ENCODE measurements at places on chromosomes 12 and 14.

- DNase-seq = no peak
These were observed 77.1 kb downstream of the PLEKHG7 start for GRCh38 chr12:92779902-92780301.

DNA sequence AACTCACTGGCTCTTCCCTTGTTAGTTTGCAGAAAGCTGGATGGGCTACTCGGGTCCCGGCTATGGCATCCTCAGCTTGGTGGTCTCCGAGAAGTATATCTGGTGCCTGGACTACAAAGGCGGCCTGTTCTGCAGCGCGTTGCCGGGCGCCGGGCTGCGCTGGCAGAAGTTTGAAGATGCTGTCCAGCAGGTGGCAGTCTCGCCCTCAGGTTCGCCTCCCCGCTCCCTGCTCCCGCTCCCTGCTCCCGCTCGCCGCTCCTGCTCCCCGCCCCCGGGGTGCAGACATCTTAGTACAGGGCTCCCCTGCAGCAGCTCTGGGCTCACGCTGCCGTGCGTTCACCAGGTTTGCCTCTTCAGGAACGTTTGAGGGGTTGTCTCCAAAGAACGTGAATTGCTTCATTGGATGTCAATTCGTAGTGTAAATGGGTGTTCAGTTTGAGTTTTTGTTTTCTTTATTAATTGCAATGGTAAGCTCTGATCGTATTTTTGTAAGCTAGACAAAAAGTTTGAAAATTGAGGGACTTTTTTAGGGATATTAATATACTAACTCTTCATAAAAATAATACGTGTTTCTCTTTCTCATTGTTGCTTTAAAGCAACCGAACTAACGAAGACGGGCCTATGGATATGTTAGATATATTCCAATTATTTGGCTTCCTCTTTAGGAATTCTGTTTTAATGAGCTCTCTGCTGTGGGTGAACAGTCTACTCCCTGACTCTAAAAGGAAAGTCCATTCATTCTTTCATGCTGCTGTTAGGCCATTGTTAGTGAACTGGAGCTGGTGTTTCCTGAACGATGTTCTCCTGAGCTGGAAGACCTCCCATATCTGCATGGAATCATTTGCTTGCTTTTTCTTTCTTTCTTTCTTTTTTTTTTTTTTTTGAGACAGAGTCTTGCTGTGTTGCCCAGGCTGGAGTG, 71.3 kb downstream of the ANKRD9 start:
- DNase-seq = peak; percentile 93

GRCh38 chr14:53399057-53399456, 245.9 kb upstream of the DDHD1 start:
- DNase-seq = no peak

DNA sequence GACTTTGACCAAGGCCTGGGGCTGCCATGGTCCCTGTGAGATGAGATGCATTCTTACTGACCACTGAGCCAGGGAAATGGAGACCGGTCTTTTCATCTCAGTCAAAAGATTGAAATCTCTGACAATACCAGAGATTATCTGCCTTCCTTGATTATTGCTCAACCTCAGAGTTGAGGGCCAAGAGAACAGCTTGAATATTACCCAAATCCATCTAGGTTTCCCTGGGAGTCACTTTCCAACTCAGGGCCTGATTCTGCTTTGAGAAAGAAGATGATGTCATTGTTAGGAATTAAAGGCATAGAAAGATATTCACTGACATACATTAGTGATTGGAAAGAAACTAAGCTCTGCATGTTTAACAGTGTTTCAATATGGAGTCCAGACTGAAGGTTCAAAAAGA, 515.9 kb upstream of the TBX3 start:
- DNase-seq = no peak

GRCh38 chr12:118748478-118749380, 232.6 kb upstream of the SRRM4 start:
- no peak for DNase-seq

DNA sequence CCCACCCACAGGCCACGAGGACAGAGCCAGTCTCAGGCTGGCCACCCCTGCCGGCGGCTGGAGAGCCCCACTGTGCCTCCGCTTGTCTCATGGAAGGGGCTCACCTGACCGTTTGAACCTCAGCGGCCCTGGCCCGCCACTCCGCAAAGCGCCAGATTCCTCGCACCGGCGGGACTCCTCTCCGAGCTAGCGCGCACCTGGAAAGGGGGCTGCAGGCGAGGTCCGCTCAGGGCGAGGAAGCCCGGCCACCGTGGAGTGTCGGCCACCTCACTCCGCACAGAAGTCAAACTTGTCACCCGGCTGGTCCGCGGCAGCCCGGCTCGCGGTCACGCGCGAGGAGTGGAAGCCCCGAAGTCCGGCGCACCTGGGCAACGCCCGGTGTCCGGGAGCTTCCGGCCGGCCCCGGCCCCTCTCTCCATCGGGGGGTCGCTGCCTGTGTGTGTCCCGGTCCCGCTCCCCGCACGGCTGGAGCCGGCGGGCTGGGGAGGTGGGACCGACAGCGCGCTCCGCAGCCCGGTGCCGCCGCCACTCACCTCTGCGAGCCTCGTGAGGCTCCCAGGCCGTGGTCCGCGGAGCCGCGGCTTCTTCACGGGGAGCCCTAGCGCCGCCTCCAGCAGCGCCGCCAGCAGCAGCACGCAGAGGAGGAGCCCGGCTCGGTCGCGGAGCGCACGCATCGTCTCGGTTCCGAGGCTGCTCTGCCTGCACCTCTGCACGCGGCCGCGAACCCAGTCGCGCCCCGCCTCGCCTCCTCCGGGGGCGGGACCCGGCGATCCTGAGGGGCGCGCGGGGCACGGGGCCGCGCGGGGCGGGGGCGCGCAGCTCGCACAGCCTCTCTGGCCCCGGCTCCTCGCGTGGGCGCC, at the start of gene ISM2:
Gene ISM2 (minus strand): TSS at position 697 of the 860 bp plus-strand sequence. CDS start 23 bp downstream, at position 674.
- DNase-seq = peak; percentile 33

DNA sequence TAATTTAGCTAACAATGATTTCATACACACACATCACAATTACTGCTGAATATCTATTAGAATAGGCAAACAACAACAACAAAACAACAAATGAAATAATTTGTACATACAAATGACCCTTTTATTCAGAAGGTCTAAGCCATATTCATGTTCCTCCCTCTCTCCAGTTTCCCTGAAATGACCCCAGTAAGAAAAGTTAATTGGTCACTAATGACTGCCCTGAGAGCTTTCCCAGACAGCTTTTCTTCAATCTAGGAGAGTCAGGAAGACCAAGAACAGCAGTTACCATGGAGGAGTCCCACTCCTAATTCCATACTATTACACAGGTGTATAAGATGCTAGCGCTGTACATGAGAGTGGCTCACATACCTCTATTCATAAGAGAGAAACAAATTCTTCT, 121.2 kb upstream of the GRIP1 start:
- no peak for DNase-seq

GRCh38 chr12:19431407-19432308, 7.6 kb upstream of the AEBP2 start:
- DNase-seq = peak; percentile 22

GRCh38 chr14:36820111-36820709, 158.6 kb downstream of the PAX9 start:
- DNase-seq = no peak
